ENCODE measurements at places on chromosomes 3 and 15. TPM values are rescaled to one million over a fixed set of nuclear protein-coding genes. Genes with fewer than 3 reads are reported as not detected.

IQCF5 gene
- total RNA-seq, result not detected

GRCh38 chr3:46960081-46960701 lies 16.4 kb downstream of the CCDC12 start:
- DNase-seq, result no peak
- no peaks in the 10 kb centered on the region for H3K36me3 ChIP-seq
- H3K27ac ChIP-seq, result peak overlapping the region; percentile 87
- H3K4me3 ChIP-seq, result no peak overlapping the region
- H3K4me1 ChIP-seq, result peaks cover 82% of the 10 kb centered on the region
- H3K27me3 ChIP-seq, result no peaks in the 10 kb centered on the region

GRCh38 chr3:194777729-194778128 lies 92.0 kb downstream of the FAM43A start:
- H3K4me3 ChIP-seq, result no peak overlapping the region
- no peak overlapping the region for H3K27ac ChIP-seq
- no peaks in the 10 kb centered on the region for H3K36me3 ChIP-seq

GRCh38 chr3:101725890-101726275 lies 1.5 kb downstream of the CEP97 start:
- H3K4me3 ChIP-seq, result peak overlapping the region; percentile 86
- no peaks in the 10 kb centered on the region for H3K27me3 ChIP-seq
- H3K36me3 ChIP-seq, result no peaks in the 10 kb centered on the region
- H3K4me1 ChIP-seq, result peaks cover 29% of the 10 kb centered on the region
- H3K27ac ChIP-seq, result no peak overlapping the region

GRCh38 chr3:138118612-138119422 lies 3.4 kb upstream of the DZIP1L start:
- peak; percentile 35 for DNase-seq
- no peaks in the 10 kb centered on the region for H3K27me3 ChIP-seq
- no peak overlapping the region for H3K4me3 ChIP-seq
- H3K4me1 ChIP-seq, result no peaks in the 10 kb centered on the region
- no peak overlapping the region for H3K27ac ChIP-seq

- no peaks in the 10 kb centered on the region for H3K27me3 ChIP-seq
- no peaks in the 10 kb centered on the region for H3K36me3 ChIP-seq
- no peak overlapping the region for H3K27ac ChIP-seq
- no peak overlapping the region for H3K4me3 ChIP-seq
- no peak for DNase-seq
- no peaks in the 10 kb centered on the region for H3K4me1 ChIP-seq
Observed at GRCh38 chr15:70618929-70619328, 144.4 kb downstream of the UACA start.

GATA2 gene
- total RNA-seq, result 9.0 TPM

GRCh38 chr3:170372190-170372879 lies 14.8 kb downstream of the SKIL start:
- no peak overlapping the region for H3K4me3 ChIP-seq
- no peaks in the 10 kb centered on the region for H3K36me3 ChIP-seq
- peaks cover 44% of the 10 kb centered on the region for H3K4me1 ChIP-seq
- no peak for DNase-seq
- H3K27me3 ChIP-seq, result no peaks in the 10 kb centered on the region
- peak overlapping the region; percentile 61 for H3K27ac ChIP-seq

GRCh38 chr3:53939086-53939582 lies 47.5 kb upstream of the SELENOK start:
- no peak overlapping the region for H3K27ac ChIP-seq
- no peak for DNase-seq
- H3K4me3 ChIP-seq, result no peak overlapping the region
- no peaks in the 10 kb centered on the region for H3K27me3 ChIP-seq
